ENCODE measurements at places on chromosomes 5 and 9. TPM values are rescaled to one million over a fixed set of nuclear protein-coding genes. Genes with fewer than 3 reads are reported as not detected.

- no peak for DNase-seq
Observed at GRCh38 chr9:104808035-104808614, 44.2 kb downstream of the NIPSNAP3B start.

- no peak for DNase-seq
Observed at GRCh38 chr5:40404613-40405012, 275.1 kb upstream of the PTGER4 start.

GRCh38 chr5:9348401-9348996 lies 197.4 kb downstream of the SEMA5A start:
- DNase-seq: no peak

ANKRD18A gene
- 2.9 TPM for total RNA-seq

IL3 gene
- not detected for total RNA-seq

Data from Right ventricle myocardium inferior (tissue), 1 donor.